ENCODE measurements at places on chromosomes 1 and 21. TPM values are rescaled to one million over a fixed set of nuclear protein-coding genes. Genes with fewer than 3 reads are reported as not detected.

The TAF13 gene
- total RNA-seq: 65.6 TPM

The ZNF436 gene
- 11.8 TPM for total RNA-seq

The NID1 gene
- total RNA-seq: 8.5 TPM

The ATXN7L2 gene
- 3.4 TPM for total RNA-seq

The CACHD1 gene
- 3.9 TPM for total RNA-seq

The CFAP45 gene
- total RNA-seq: 1.3 TPM

The CASQ1 gene
- not detected for total RNA-seq

The TAS1R1 gene
- total RNA-seq: not detected

The CDC14A gene
- total RNA-seq: 2.6 TPM

The APCS gene
- not detected for total RNA-seq

The ZSWIM5 gene
- total RNA-seq: not detected

The MMP23B gene
- 1.2 TPM for total RNA-seq

The SAMD11 gene
- not detected for total RNA-seq

The SPATA45 gene
- 0.44 TPM for total RNA-seq

The CD55 gene
- 9.6 TPM for total RNA-seq

The CRP gene
- total RNA-seq: not detected

The TEX38 gene
- not detected for total RNA-seq

The GREM2 gene
- total RNA-seq: not detected

The TMEM39B gene
- total RNA-seq: 11.4 TPM

The RAB3B gene
- total RNA-seq: 17.9 TPM

The LCE2C gene
- total RNA-seq: 0.34 TPM

The CXADR gene
- 18.3 TPM for total RNA-seq

The DCST2 gene
- 0.27 TPM for total RNA-seq

The SERINC2 gene
- 158 TPM for total RNA-seq

The WNT3A gene
- not detected for total RNA-seq

Data from foreskin keratinocyte (primary cell).